ENCODE measurements at places on chromosomes 7 and 10. TPM values are rescaled to one million over a fixed set of nuclear protein-coding genes. Genes with fewer than 3 reads are reported as not detected.

NRAP gene
- not detected for total RNA-seq

SPDYE6 gene
- not detected for total RNA-seq

CD36 gene
- total RNA-seq: not detected

MMRN2 gene
- 1.5 TPM for total RNA-seq

NXPH1 gene
- total RNA-seq: not detected

COL26A1 gene
- total RNA-seq: 0.67 TPM

NUDT13 gene
- total RNA-seq: 3.0 TPM

CDHR3 gene
- 3.7 TPM for total RNA-seq

COL17A1 gene
- 2.2 TPM for total RNA-seq

EFCAB10 gene
- total RNA-seq: 2.4 TPM

MAPK8 gene
- total RNA-seq: 27.3 TPM

LIPM gene
- total RNA-seq: not detected

MYL7 gene
- not detected for total RNA-seq

CLRN3 gene
- 0.07 TPM for total RNA-seq

STEAP2 gene
- 4.9 TPM for total RNA-seq
